ENCODE measurements at places on chromosomes 12 and 14.

DNA sequence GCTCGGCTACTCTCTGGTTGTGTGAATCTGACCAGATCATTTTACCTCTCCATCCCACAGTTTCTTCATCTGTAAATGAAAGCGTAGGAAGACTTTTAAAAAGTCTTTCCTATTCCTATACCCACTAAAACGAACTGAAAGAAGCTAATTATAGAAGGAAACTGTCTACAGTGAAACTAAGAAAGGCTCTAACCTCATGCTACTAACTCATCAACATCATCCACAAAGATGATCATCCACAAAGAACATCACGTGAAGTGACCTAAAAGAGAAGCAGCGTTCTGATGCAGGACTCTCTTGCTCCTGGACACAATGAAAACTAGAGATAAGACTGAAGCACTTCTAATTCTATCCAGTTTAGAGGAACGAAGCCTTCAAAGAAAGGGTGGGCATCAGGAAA, 58.5 kb upstream of the OSBPL8 start:
- DNase-seq, result no peak

DNA sequence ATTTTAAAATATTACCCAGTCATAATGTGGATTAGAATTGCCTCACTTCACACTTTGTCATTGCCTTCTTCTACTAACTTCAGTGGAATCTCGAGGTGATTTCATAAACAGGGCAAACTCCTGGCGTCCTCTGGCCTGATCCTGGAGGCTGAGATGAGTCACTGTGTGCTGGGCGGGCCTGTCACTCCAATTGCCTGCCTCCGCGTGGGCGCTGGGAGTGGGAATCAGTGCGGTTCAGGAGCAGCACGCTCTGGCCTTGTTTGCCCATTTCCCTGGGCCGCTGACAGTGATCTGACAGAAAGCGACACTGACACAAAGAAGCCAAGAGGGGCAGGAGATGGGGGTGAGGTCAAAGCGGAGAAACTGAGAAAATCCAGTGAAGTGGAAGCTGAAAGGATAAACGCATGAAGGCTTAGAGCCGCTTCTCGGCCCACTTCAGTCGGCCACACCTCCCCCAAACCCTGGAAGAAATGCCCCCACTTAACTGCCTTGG, 29.7 kb downstream of the LGR5 start:
- no peak for DNase-seq

DNA sequence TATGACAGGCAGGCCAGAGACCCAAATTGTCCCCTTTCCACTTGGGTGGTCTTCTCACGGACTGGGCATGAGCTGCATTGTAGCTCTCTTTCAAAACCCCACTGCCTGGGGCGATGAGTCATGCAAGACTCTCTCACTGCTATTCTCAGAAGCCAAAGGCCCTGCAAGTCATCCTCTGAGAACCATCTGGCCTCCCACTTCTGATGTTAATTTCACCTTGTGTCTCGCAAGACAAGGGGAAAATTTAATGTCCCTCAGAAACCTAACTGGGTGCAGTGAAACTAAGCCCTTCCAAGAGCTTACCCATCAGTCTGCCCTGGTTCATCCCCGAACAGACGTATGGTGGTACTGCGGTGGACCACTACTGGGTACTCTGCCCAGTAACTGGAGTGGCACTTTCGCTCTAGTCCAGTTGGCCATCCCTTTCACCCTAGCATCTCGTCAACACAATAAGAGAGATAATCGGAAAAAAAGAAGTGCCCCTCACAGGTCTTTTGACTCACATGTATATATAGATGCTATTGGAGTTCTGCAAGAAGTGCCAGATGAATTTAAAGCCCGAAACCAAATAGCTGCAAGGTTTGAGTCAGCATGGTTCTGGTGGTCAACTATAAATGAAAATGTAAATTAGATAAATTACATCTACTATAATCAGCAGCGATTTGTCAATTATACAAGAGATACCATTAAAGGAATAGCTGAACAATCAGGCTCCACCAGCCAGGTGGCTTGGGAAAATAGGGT, 31.3 kb upstream of the LALBA start:
- DNase-seq, result no peak

DNA sequence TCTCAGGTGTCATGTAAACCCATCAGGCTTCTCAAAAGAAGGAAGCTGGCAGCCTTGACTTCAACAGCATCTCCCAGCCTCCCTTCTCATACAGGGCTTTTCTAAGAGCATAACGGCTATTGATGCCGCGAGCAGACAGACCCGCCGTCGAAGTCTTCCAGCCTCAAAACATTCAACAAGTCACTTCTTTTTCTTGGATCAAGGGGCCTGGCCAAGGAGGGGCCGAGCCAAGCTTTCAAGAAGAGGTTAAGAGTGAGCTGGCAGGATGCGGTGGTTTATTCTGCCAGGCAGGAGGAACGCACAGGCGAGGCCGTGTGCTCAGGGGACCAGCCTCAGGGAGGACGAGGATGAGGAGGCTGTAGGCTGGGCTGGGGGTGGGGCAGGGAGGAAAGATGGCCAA, 102.9 kb upstream of the RFLNA start:
- DNase-seq, result no peak

- DNase-seq, result no peak
Observed at GRCh38 chr12:86134561-86134960, 121.6 kb downstream of the MGAT4C start.

- no peak for DNase-seq
Observed at GRCh38 chr12:31021809-31022494, 51.7 kb upstream of the DDX11 start.

- DNase-seq, result no peak
Observed at GRCh38 chr12:123573870-123574269, 10.5 kb upstream of the TMED2 start.

GRCh38 chr14:101102875-101103274, 199.4 kb upstream of the RTL1 start:
- DNase-seq, result no peak

DNA sequence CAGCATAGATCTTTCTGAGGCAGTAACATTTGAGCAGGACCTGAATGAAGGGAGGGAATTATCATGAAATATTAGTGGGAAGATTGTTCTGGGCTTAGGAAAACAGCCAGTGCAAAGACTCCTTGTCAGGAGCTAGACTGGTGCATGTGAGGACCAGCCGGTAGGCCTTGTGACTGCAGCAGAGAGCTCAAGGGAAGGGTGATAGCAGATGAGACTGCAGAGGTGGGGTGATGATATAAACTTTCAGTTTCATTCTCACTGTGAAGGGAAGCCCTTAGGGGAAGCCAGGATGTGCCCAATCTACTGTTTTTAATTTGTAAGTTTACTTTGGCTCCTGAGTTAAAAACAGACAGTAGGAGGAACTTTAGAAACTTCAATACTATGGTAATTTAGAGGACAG, 12.4 kb downstream of the IL22 start:
- DNase-seq, result peak; percentile 44

DNA sequence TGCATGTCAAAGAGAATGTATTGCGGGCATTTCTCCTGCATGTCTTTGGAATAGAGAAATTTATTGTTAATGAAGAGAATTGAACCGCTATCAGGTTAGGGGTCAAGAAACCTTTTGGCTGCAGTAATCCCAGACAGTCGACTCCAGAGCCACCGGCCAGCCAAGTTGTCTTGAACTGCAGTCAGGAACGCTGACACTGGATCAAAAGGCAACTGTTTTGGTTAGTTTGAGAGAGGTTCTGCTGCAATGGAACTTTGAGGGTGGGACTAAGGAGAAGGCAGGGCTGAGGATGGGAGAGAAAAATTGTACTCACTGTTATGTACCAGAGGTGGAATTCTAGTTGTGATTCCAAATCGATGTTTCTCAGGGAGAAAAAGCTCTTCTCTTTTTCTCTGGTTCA, 28.2 kb downstream of the PPFIBP1 start:
- no peak for DNase-seq

GRCh38 chr14:94775091-94775870, 5.4 kb upstream of the GSC start:
- no peak for DNase-seq

- no peak for DNase-seq
Observed at GRCh38 chr12:132566516-132567131, 43.8 kb downstream of the LRCOL1 start.

- no peak for DNase-seq
Observed at GRCh38 chr12:42564556-42564955, 25.0 kb downstream of the PRICKLE1 start.

GRCh38 chr14:96362071-96362964, 823 bp downstream of the ATG2B start:
- DNase-seq, result peak; percentile 13

GRCh38 chr14:52850451-52850909, 59.1 kb upstream of the GNPNAT1 start:
- DNase-seq, result no peak

DNA sequence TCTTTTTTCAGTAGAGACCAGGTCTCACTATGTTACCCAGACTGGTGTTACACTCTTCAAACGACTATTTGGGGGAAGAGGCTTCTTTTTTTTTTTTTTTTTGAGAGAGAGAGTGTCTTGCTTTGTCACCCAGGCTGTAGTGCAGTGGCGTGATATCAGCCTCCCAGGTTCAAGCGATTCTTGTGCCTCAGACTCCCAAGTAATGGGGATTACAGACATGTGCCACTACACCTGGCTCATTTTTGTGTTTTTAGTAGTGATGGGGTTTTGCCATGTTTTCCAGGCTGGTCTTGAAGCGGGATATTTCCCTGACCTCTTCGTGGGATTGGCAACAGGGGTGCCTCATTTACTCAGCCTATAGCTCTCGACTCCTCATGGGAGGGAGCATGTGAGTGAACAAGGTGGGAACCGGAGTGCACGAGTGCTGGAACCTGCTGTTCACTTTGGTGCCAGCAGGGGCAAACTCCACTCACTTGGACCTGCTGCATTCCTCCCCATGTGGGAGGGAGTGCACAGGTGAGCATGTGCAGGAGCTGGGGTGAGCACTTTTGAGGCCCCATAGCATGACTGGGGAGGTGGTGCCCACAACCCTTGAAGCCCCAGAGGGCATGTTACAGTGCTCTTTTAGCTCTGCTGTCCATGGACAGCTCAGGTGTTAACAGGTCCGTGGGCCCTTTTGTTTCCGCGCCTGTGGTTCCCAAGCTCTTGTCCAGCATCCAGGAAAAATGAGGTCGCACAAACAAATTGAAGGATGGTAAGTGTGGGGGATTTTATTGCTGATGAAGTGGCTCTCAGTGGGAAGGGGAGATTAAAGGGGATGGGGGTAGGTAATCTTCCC, 79.1 kb upstream of the HECTD1 start:
- no peak for DNase-seq

DNA sequence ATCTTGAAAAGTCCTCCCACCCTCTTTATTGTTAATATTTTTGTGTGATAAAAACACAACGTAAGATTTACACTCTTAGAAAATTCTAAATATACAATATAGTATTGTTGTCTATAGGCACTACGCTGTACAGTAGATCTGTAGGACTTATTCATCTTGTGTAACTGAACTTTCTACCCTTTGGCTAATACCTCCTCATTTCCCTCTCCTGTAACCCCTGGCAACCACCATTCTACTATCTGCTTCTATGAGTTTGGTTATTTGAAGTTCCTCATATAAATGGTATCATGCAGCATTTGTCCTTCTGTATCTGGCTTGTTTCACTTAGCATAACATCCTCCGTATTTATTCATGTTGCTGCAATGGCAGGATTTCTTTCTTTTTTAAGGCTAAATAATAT, 5.2 kb upstream of the CLEC9A start:
- no peak for DNase-seq

- DNase-seq, result no peak
Observed at GRCh38 chr12:44570036-44570583, 306.0 kb downstream of the NELL2 start.

DNA sequence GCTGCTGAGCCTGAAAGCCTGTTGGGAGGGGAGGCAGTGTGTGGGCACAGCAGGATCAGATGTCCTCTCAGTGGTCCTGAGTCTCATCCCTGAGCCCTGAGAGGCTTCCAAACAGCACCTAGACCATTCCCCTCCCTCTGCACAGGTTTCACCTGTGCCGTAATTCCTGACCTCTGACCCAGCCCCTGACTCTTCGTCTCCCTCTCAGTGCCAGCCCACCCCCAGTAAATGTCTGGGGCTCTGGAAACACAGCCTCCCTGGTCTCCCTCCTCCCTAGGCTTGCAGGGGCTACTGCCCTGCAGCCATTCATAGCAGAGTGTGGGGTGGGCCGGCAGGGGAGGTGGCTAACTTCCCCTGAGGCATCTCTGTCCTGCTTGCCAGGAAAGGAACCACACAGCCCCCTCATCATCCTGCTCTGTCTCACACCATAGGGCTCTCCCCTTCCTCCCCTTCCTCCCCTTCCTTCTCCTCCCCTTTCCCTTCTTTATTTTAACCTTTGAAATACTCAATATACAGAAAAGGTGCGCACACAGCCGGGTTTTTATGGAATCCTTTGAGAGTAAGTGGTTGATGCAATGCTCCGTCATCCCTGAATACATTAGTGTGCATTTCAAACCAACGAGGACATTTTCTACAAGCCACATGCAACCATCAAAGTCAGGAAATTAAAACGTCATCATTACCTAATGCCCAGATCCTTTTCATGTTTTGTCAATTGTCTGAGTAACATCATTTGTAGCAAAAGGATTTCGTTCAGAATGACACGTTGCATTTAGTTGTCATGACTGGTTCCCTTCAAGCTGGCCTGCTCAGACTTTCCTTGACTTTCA, 67.0 kb downstream of the PRMT8 start:
- no peak for DNase-seq

DNA sequence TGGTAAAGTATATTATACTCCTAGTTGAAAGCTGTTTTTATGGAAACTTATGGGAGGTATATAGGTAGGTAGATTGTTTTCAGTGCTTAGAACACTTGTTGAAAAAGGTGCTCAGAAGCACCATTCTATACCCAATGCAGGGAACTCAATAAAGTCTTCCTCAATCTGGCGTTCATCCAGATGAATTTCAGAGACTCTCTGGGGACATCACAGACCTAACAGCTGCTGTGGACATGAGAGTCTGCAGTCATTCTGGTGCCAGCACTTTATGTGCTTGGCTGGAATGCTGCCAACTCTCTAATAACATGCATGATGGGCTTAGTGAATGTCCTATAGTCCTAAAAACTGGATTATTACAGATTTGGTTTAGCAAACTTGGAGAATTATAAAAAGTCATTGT, 115.9 kb downstream of the NTN4 start:
- DNase-seq, result no peak

DNA sequence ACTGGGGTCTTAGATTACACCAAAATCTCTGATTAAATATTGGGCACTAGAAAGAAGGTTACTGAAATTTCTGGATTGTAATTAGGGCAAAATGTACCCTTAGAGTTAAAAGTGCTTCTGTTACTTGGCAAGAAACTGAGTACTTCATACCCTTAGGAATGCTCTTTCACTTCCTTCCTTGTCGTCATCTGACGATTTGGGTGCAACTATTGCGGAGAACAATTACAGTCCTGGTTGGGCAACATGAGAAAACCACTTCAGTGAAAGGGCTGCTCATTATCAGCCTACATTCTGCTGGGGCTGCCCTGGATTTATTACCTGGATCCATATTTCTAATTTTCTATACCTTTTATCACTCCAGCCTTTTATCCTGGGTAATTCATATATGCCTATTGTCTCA, 348.5 kb upstream of the MDGA2 start:
- no peak for DNase-seq

DNA sequence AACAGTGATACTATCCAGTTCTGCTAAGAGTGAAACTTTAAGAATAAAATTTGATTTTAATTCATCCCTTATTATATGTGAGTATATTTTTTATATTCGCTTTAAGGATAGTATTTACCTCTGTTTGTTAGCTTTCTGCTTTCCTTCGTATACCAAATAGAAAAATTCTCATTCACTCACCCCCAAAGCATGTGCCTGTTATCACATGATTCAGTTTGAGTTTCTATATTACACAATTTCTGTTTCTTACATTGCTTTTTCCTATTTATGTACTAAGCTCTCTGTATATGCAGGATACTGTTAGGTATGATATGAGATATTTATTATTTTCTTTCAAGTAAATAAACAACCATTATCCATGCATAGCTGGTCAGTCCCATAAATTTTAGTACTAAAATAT, 275.2 kb downstream of the FBXL14 start:
- DNase-seq, result no peak

Data from memory B cell (primary cell).